ENCODE measurements at places on chromosomes 2 and 18.

DNA sequence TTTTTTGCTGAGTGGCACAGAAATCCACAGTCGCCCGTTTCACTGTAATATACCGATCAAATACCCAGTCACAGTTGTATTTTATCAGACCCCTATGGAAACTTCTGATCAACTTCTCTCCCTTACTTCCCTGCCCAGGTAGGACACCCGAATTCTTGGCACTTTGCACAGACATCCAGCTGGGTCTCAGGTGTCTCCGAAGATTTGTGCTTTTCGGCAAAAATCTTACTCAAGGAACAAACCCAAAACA, 596 bp downstream of the MREG start:
- H3K27me3 ChIP-seq = no peaks in the 10 kb centered on the region
- no peaks in the 10 kb centered on the region for H3K36me3 ChIP-seq
- ATAC-seq = no peak
- peaks cover 17% of the 10 kb centered on the region for H3K4me1 ChIP-seq
- peak overlapping the region; percentile 72 for H3K4me3 ChIP-seq

GRCh38 chr2:177249038-177249437, 15.5 kb downstream of the NFE2L2 start:
- H3K4me1 ChIP-seq = peaks cover 62% of the 10 kb centered on the region
- H3K36me3 ChIP-seq = no peaks in the 10 kb centered on the region
- H3K27me3 ChIP-seq = no peaks in the 10 kb centered on the region
- H3K4me3 ChIP-seq = no peak overlapping the region

DNA sequence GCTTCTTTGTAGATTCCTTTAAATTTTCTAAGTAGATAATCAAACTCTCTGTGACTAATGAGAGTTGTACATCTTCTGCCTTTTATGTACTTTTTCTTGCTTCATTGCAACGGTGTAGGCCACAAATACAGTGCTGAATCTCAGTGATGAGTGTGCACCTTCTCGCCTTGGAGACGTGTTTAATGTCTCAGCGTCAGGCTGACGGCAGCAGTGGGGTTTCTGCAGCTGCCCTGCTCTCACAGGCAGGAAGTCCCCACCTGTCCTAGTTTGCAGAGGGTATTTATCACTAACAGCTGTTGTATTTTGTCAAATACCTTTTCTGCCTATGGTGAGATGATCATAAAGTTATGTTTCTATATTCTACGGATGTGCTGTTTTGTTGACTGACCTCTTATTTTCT, 13.3 kb downstream of the AGXT start:
- H3K4me3 ChIP-seq = no peak overlapping the region
- no peaks in the 10 kb centered on the region for H3K27me3 ChIP-seq
- H3K27ac ChIP-seq = no peak overlapping the region
- no peaks in the 10 kb centered on the region for H3K36me3 ChIP-seq
- H3K4me1 ChIP-seq = no peaks in the 10 kb centered on the region

DNA sequence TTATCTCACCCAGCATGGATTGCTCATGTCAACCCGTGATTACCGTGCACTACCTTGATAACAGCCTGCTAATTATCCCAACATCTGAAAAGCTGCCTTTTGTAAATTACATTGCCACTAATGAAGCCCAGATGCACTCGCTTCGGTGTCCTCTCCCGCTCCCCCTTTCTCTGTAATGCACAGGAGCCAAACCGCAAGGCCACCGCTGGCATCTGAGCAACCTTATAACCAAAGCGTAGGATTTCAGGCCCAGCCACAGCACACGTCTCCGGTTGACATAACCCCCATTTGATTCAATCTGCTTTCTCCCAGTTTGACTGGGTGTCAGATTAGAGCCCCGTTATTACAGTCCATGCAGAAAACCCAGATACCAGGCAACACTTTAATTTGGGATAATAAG, 341.2 kb downstream of the ALK start:
- H3K4me3 ChIP-seq = no peak overlapping the region
- no peak overlapping the region for H3K27ac ChIP-seq
- no peaks in the 10 kb centered on the region for H3K4me1 ChIP-seq
- ATAC-seq = no peak
- H3K36me3 ChIP-seq = no peaks in the 10 kb centered on the region

- no peak overlapping the region for H3K27ac ChIP-seq
- no peaks in the 10 kb centered on the region for H3K36me3 ChIP-seq
- no peak for ATAC-seq
- no peak overlapping the region for H3K4me3 ChIP-seq
- peaks cover 29% of the 10 kb centered on the region for H3K27me3 ChIP-seq
- H3K4me1 ChIP-seq = no peaks in the 10 kb centered on the region
Observed at GRCh38 chr2:939936-940601, 10.6 kb upstream of the SNTG2 start.

DNA sequence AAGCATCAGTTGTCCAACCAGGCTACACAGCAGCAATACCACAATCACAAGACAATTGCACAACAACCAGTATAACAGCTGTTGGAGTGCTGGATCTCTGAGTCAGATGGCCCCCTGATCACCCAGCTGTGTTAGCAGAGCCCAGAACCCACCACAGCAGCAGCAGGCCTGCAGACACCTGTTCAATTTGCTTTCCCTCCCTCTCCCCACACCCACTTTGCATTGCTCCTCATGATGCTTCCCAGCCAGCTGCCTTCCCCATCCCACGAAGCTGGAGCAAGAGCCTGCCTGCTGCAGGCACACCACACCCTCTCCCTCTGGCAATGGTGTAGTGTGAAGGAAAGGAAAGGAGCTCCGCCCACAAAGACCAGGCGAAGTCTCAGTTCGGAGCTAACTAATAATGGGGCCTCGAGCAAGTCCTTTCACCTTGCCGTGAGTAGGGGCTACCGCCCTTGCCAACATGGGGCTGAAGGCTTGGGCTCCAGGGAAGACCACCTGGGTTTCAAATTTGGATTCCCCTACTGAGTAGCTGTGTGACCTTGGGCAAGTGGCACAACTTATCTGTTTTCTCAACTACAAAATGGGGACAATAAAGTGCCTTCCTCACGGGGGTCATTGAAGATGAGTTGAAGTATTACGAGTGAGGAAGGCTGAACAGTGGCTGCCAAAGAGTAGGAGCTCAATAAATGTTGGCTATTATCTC, 19.4 kb upstream of the ZBTB7C start:
- no peaks in the 10 kb centered on the region for H3K4me1 ChIP-seq
- ATAC-seq = peak; percentile 78
- no peaks in the 10 kb centered on the region for H3K36me3 ChIP-seq

DNA sequence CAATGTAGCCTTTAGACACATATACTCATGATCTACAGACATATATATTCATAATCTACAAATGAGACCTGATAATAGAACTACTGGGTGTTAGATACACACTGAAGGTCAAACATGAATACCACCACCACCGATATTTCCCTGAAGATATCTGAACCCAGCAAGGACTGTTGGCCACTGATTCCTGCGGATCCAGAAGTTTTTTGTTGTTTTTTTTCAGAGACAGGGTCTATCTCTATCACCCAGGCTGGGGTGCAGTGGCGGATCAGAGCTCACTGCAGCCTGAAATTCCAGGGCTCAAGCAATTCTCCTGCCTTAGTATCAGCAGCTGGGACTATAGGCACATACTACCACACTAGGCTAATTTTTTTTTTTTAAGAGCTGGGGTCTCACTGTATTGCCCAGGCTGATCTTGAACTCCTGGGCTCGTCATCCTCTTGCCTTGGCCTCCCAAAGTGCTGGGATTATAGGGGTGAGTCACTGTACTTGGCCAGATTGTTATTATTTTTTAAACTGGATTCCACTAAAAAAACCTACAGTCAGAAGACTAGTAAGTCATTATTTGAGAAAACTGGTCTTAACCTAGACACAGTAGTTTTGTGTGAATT, 1.8 kb downstream of the METTL5 start:
- H3K36me3 ChIP-seq = peaks cover 34% of the 10 kb centered on the region
- H3K27me3 ChIP-seq = no peaks in the 10 kb centered on the region
- peaks cover 10% of the 10 kb centered on the region for H3K4me1 ChIP-seq
- no peak overlapping the region for H3K27ac ChIP-seq
- ATAC-seq = no peak

DNA sequence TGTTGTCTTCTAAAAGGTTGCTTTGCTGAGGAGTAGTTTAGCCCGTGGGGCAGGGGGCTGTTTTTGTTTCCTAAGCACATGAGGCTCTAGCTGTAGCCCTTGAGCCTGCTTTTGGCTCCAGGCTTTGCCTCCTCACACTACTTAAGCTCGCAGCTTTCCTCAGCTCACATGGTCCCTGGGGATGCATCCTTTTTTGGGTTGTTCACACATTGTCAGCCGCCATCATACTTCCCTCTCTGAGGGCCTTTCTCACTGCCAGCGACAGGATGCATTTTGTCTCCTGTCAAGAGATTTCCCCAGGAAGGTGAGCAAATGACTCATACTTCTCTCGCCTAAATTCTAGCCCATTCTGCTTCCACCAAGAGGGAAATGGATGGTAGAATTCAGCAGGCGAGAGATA, 279.5 kb upstream of the PKDCC start:
- H3K36me3 ChIP-seq = no peaks in the 10 kb centered on the region
- peak; percentile 22 for ATAC-seq
- no peaks in the 10 kb centered on the region for H3K4me1 ChIP-seq
- H3K27ac ChIP-seq = no peak overlapping the region

- no peak for ATAC-seq
- H3K4me1 ChIP-seq = peaks cover 40% of the 10 kb centered on the region
- no peaks in the 10 kb centered on the region for H3K27me3 ChIP-seq
- no peak overlapping the region for H3K4me3 ChIP-seq
Observed at GRCh38 chr2:33068261-33068660, 121.5 kb downstream of the LTBP1 start.

DNA sequence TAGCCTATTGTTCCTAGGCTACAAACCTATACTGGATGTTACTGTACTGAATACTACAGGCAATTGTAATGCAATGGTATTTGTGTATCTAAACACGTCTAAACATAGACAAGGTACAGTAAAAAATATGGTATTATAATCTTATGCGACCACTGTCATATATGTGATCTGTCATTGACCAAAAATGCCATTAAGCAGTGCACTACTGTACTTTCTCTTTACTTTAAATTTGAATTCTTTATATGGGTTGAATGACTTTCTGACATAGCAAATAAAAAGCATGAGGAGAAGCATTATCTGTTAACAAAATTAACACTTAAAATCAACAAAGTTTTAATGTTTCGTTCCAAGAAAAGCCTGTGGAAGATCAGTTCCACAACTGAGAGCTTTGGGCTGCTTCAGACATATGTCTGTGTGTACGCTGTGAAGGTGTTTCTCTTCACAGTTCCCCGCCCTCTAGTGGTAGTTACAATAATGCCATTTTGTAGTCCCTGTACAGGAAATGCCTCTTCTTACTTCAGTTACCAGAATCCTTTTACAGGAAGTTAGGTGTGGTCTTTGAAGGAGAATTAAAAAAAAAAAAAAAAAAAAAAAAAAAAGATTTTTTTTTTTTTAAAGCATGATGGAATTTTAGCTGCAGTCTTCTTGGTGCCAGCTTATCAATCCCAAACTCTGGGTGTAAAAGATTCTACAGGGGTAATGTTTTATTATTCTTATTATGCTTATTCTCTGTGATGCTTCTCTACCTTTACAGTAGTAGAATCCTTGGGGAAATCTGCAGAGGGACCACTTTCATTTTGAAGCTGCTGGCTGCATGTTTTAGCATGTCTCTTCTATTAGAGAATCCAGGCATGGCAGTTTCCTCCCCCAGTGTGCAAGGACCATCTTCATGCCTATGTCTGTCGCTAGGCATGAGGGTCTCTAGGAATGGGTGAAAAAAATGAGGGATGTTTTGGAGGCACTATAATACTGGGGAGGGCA, 54.5 kb downstream of the SCN2A start:
- ATAC-seq = peak; percentile 93
- peak overlapping the region; percentile 19 for H3K4me3 ChIP-seq
- H3K27ac ChIP-seq = no peak overlapping the region
- no peaks in the 10 kb centered on the region for H3K4me1 ChIP-seq
- no peaks in the 10 kb centered on the region for H3K36me3 ChIP-seq

GRCh38 chr2:53183581-53183980, 584.0 kb upstream of the CHAC2 start:
- H3K27ac ChIP-seq = no peak overlapping the region
- no peak overlapping the region for H3K4me3 ChIP-seq
- H3K36me3 ChIP-seq = no peaks in the 10 kb centered on the region
- H3K27me3 ChIP-seq = no peaks in the 10 kb centered on the region

DNA sequence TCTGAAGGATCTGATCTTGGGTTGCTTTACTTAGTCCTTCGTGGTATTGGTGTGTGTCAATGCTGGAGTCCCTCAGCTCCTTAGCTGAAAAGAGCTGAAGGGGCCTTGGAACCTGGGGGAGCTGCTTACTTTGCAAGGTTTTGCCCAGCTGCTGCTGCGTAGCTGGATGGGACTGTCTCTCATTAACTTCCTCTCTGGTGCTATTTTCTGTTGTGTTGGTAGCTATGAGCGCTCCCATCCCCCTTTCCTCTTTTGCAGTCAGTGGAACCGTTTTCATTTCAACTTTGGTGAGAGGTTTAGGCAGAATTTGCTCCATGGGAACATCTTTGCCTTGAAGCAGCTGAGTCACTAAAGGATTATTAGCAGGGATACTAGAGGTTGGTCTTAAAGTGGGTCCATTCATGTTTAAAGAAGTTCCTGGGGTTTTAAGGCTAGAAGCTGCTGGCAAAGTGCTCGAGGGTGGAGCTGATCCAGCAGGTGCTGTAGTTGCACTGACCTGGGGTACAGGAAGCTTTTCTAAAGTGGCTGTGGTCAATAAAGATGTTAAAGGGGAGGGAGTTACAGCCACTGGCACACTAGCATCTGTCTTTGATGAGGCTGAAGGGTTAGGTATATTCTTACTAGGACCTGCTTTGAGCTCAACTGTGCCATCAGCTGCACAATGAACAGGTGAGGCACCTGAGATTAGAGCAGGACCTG, 69.9 kb upstream of the DTNB start:
- H3K4me1 ChIP-seq = no peaks in the 10 kb centered on the region
- H3K27me3 ChIP-seq = no peaks in the 10 kb centered on the region
- no peak for ATAC-seq
- H3K27ac ChIP-seq = no peak overlapping the region
- H3K4me3 ChIP-seq = no peak overlapping the region

- no peak for ATAC-seq
- no peaks in the 10 kb centered on the region for H3K36me3 ChIP-seq
- H3K27me3 ChIP-seq = no peaks in the 10 kb centered on the region
- H3K27ac ChIP-seq = no peak overlapping the region
Observed at GRCh38 chr18:41643427-41643826, 311.6 kb upstream of the PIK3C3 start.

GRCh38 chr18:40313030-40313642, 1641.9 kb upstream of the PIK3C3 start:
- no peak for ATAC-seq
- H3K4me1 ChIP-seq = no peaks in the 10 kb centered on the region
- H3K36me3 ChIP-seq = no peaks in the 10 kb centered on the region
- no peak overlapping the region for H3K4me3 ChIP-seq
- H3K27ac ChIP-seq = no peak overlapping the region

DNA sequence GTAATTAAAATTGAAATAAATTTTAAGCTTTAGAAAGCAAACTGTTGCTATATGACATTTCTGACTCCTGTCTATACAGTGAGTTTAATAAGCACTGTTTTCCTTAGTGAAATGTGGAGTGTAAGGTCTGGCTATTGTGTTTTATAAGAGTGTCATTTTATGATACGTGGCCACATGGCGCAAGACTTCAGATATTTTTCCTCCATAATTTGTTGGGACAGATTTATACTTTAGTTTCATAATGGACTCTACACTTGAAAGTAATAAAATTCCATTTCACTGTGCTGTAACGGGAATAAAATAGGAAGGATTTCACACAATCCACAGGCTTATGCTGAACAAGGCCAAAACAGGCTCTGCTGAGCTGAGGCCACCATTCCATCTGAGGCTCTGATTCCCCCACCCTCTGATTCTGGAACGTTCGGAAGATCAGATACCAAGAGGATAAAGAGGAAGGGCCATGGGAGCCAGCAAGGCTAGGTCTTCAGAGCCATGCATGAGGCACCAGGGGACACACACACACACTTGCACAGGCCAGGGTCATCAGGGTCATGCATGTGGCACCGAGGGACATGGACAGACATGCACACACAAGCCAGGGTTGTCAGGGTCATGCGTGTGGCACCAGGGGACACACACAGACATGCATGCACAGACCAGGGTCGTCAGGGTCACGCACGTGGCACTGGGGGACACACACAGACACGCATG, 35.6 kb downstream of the HDAC4 start:
- H3K27me3 ChIP-seq = no peaks in the 10 kb centered on the region
- H3K27ac ChIP-seq = no peak overlapping the region

All from gastroesophageal sphincter (tissue), 4 donors.